ENCODE measurements at places on chromosomes 4 and X.

DNA sequence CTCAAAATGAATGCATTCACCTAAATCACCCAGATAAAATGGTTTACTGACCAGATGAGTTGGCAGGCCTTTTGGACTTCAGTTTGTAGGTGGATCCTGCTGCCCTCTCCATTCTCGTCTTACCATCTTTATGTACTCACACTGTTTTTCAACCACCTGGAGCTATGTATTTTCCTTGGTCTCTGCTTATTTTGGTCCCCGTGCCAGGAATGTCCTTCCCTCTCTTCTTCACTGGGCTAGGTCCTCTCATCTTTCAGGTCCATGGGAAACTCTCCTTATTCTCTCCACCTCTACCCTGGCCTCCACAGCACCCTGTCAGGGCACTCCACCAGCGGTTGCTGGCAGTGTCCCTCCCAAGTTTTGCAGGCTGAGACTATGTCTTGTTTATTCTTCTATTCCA lies 2.6 kb downstream of the GPRIN3 start:
- H3K4me1 ChIP-seq: peaks cover 56% of the 10 kb centered on the region
- H3K36me3 ChIP-seq: no peaks in the 10 kb centered on the region
- H3K27ac ChIP-seq: peak overlapping the region; percentile 49

DNA sequence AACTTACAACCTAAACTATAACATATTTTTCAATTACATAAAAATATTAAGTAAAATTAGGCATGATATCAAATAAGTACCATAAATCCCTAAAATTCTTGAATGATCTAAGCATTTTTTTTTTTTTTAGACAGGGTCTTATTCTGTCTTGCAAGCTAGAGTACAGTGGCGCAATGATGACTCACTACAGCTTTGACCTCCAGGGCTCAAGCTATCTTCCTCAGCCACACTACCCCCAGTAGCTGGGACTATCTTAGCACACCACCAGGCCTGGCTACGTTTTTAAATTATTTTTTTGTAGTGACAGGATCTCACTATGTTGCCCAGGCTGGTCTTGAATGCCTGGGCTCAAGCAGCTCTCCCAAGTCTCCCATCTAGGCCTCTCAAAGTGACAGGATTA lies 1042.3 kb downstream of the FSTL5 start:
- no peak overlapping the region for H3K27ac ChIP-seq
- no peaks in the 10 kb centered on the region for H3K4me1 ChIP-seq
- no peak for DNase-seq

GRCh38 chrX:117002981-117003380 lies 540.2 kb upstream of the CT83 start:
- no peaks in the 10 kb centered on the region for H3K4me1 ChIP-seq
- H3K27me3 ChIP-seq: no peaks in the 10 kb centered on the region
- no peaks in the 10 kb centered on the region for H3K36me3 ChIP-seq
- H3K27ac ChIP-seq: no peak overlapping the region
- no peak for DNase-seq
- H3K4me3 ChIP-seq: no peak overlapping the region

DNA sequence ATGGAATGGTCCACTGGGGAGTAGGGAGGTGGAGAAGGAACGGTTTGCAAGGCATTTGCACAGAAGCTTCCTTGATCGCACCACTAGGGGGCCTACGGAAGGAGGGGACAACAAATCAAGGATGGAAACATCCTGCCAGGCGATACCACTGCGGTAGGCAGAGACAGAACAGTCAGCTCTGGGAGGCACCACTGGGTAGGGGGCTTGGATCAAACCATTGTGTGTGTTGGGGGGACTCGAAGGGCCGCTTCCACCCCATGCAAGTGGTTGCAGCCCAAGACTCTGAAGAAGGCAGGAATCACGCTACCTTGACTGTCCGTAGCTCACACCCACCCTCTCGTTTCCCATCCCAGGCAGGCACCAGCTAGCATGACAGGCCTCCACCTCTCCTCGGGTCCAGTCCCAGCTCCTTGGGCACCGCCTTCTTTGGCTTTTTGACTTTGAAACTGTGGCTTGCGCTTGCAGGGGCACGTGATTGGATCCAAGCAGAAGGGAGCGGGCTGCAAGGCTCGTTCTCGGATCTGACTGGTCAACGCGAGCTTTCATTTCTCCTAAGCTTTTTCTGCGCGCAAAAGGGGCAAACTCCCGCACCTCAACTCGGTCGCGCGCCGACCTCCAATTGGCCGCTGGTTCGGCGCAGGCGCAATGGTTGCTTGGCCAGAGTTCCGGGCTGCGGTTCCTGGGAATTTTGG lies 28.4 kb downstream of the GAGE1 start:
- H3K4me3 ChIP-seq: peak overlapping the region; percentile 30
- DNase-seq: no peak
- no peaks in the 10 kb centered on the region for H3K36me3 ChIP-seq
- H3K27ac ChIP-seq: no peak overlapping the region

- H3K4me1 ChIP-seq: no peaks in the 10 kb centered on the region
- no peak for DNase-seq
- no peaks in the 10 kb centered on the region for H3K36me3 ChIP-seq
- no peak overlapping the region for H3K4me3 ChIP-seq
- no peak overlapping the region for H3K27ac ChIP-seq
These were observed 386.6 kb upstream of the CPEB2 start for GRCh38 chr4:14615671-14616070.

DNA sequence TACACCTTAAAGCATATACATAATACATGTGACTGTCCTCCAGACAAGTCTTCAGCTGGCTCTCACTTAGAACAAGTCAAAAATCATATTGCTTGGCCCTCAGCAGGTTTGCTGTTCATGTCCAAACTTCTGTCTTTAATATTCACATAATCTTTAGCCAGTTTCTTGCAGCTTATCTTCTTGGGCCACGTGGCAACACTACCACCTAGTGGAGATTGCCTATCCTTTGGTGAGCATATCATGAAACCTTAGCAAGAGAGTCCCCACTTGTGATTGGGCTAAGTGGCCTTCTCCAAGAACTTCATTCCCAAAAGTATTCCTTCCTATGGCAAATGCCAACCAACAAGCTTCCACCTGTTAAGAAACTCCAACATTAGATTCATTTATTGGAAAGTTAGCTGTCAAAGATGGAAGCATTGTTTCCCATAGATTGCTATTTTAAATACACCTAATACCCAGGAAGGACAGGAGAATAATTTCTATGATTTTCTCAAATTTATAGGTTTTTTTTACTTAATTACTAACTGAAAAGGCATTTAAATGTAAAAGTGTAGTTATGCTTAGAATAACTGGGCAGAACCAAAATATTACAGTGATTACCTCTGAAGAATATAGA lies 231.9 kb upstream of the INTU start:
- DNase-seq: no peak
- no peak overlapping the region for H3K27ac ChIP-seq
- no peaks in the 10 kb centered on the region for H3K4me1 ChIP-seq
- H3K36me3 ChIP-seq: no peaks in the 10 kb centered on the region
- H3K4me3 ChIP-seq: no peak overlapping the region

All from CD14-positive monocyte (primary cell).